ENCODE measurements at places on chromosomes 5 and 9.

DNA sequence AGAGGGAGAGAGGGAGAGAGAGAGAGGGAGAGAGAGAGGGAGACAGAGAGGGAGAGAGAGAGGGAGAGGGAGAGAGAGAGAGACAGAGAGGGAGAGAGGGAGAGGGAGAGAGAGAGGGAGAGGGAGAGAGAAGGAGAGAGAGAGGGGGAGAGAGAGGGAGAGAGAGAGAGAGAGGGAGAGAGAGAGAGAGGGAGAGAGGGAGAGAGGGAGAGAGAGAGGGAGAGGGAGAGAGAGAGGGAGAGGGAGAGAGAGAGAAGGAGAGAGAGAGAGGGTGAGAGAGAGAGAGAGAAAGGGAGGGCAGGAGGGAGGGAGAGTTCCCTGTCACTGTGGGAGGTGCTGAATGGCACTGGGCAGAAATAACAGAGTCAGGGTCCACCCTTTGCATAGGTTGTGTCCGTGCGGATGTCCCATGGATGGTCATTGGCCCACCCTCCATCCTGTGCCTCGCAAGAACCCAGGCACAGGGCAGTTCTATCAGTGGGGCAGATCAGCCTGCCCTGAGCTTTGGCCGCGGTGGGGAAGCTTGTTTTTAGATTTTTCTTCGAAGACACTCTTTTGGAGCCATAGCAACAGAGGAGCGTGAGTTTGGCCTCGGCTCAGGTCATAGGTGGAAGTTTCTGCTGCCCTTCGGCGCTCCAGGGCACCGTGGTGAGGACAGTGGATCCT, 30.1 kb downstream of the ADAMTSL2 start:
- DNase-seq = no peak

- DNase-seq = no peak
These were observed 3.4 kb downstream of the ADGRD2 start for GRCh38 chr9:124453586-124454191.

DNA sequence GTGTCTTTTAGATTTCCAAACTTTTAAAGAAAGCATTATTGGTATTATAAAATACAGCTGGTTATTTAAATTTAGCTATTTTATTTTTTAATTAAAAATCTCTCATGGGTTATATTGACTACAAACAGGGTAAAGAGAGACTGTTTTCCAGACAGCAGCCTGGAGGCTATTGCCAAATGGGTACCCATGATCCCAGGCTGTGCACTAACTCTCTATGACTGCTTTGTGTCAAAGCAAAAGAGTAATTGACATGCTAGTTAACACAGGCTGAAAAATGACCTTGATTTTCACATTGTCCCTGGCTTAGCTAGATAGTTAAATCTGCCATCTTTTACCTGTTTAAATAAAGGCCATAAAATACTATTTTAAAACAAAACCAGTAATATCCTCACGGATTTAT, 589.7 kb downstream of the ANXA1 start:
- no peak for DNase-seq

- DNase-seq = no peak
These were observed 355.9 kb downstream of the PRELID2 start for GRCh38 chr5:145479271-145479670.

GRCh38 chr5:82418608-82418950, 140.4 kb upstream of the RPS23 start:
- no peak for DNase-seq

DNA sequence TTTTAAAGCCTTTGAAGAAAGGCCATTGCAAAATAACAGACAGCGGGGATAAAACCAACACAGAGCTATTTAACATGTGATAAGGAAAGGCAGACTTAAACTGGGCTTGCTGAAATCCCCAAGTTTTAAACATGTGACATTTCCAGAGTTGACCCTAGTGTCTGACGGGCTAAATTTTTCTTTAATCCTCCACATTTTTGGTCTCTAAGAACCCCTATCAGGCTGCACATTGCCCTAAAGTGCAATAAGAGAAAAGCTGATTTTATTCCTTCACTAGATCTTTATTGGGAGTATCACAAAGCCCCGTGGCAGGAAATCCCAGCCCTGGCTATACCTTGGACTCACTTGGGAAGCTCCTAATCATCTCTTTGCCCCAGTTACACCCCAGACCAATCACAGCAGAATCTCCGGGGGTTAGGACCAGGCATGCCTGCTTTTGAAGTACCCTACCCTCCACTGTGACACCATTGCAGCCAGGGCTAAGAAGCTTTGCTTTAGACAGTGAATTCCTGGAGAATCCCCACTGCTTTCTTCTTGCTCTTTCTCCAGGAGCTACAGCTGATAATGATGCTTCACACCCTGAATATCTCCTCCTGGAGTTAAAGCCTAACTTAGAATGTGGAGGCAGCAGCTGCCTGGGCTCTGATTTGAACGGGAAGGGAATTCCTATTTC, 20.1 kb upstream of the COL15A1 start:
- DNase-seq = no peak

- DNase-seq = no peak
These were observed 292.7 kb upstream of the SMARCA2 start for GRCh38 chr9:1722404-1722803.

Measured in NCI-H774 (cell line).